Fibroblast of the aortic adventitia (primary cell): ENCODE measurements at places on chromosomes 13 and 19. TPM values are rescaled to one million over a fixed set of nuclear protein-coding genes. Genes with fewer than 3 reads are reported as not detected.

ISOC2 gene
- total RNA-seq, result 24.4 and 41.3 TPM in 2 replicates

SRRM5 gene
- 0.09 TPM in 1 of 2 replicates, not detected in the other for total RNA-seq

VSTM1 gene
- not detected in 2 replicates for total RNA-seq

SIGLEC8 gene
- not detected in 2 replicates for total RNA-seq

CPB2 gene
- total RNA-seq, result not detected in 2 replicates

LIPE gene
- total RNA-seq, result 1.4 and 1.6 TPM in 2 replicates

SLC17A7 gene
- 0.49 TPM in 1 of 2 replicates, not detected in the other for total RNA-seq

MYBPC2 gene
- not detected in 2 replicates for total RNA-seq

GPR183 gene
- not detected in 2 replicates for total RNA-seq

ZNF497 gene
- 0.98 and 1.1 TPM in 2 replicates for total RNA-seq

LILRB4 gene
- not detected in 2 replicates for total RNA-seq

CYP4F11 gene
- not detected in 2 replicates for total RNA-seq

ZNF100 gene
- total RNA-seq, result 2.4 and 5.2 TPM in 2 replicates

PRSS57 gene
- total RNA-seq, result not detected in 2 replicates

TMEM272 gene
- total RNA-seq, result not detected in 2 replicates

GJB2 gene
- 0.18 TPM in 1 of 2 replicates, not detected in the other for total RNA-seq

MBD3L3 gene
- not detected in 2 replicates for total RNA-seq

ZNF578 gene
- total RNA-seq, result 2.6 and 3.5 TPM in 2 replicates

FPR2 gene
- not detected in 2 replicates for total RNA-seq

ADAT3 gene
- 2.6 and 4.2 TPM in 2 replicates for total RNA-seq
